ENCODE measurements at places on chromosomes 1 and 21. TPM values are rescaled to one million over a fixed set of nuclear protein-coding genes. Genes with fewer than 3 reads are reported as not detected.

GRCh38 chr21:33140288-33140687 is 70.3 kb downstream of the OLIG1 start:
- ATAC-seq: no peak

- no peak for ATAC-seq
Observed at GRCh38 chr21:18478513-18478912, 74.9 kb upstream of the TMPRSS15 start.

Gene HES3
- total RNA-seq: not detected

Gene CRTC2
- 13.3 TPM for total RNA-seq

Gene DCDC2B
- total RNA-seq: not detected

Gene ST6GALNAC5
- total RNA-seq: 0.96 TPM
